ENCODE measurements at places on chromosomes 16 and 17. TPM values are rescaled to one million over a fixed set of nuclear protein-coding genes. Genes with fewer than 3 reads are reported as not detected.

CHD9 gene
- 44.7 TPM for total RNA-seq

MYH8 gene
- total RNA-seq, result not detected

MT2A gene
- 21.8 TPM for total RNA-seq

ORC6 gene
- total RNA-seq, result 3.8 TPM
